ENCODE measurements at places on chromosomes 1 and 21.

DNA sequence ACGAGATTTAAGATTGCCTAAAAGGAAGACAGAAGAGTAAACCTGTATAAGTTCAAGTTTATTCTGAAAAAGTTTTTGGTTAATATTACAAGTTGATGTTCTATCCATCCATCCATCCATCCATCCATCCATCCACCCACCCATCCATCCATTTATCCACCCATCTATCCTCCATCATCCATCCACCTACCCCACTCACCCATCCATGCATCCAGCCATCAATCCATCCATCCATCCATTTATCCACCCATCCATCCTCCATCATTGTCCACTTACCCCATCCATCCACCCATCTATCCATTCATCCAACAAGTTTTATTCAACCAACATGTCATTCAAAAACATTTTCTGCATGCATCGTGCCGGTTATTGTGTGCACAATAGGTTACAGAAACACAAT, 89.3 kb downstream of the ZBTB18 start:
- no peak for DNase-seq

DNA sequence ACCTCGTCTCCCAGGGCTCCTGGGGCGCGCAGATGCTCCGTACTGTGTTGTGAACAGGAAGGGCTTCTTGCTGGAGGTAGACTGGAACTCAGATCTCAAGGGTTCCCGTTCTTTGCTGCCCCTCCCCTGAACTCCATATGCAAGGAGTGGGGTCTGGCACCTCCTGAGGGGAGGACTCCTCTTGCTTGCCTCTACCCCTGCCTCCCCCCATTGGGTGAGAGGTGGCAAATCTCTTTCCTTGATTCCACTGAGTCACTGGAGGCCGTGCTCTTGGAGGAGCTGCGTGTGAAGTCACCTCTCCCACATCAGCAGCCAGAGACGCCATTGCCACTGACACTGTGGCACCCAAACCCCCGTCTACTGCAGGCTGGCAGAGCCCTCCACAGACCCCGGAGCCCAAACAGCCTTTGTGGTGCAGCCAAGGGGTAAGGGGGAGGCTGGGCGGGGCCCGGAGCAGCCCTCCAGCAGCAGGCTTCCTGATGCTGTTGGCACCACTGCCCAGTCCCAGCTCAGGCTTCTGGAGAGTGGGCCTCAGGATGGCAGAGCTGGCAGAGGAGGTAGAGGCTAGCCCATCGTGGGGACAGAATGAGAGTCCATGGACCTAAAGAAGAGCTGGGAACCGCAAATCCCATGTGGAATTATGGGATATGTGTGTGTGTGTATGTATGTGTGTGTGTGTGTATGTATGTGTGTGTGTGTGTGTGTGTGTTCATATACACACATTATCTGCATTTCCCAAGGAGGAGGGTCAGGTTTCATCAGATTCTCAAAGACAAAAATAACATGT, 104.9 kb upstream of the RUNX3 start:
- no peak for DNase-seq

- no peak for DNase-seq
Observed at GRCh38 chr1:161987872-161988271, 35.8 kb downstream of the OLFML2B start.

DNA sequence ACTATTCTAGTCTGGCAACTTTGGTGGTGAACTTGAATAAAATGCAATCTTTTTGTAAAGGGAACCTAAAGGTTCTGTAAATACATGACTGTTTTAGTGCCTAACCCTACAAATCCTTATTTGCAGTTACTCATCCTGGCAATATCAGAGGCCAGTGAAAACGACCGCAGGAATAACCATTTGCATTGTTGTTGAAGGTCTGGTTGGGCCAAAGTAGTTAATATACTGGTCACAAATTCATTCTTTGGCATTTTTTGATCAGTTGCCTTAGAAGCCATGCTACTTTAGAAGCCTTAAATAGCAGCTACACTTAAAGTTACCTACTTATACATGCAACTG, 93.7 kb downstream of the AHCTF1 start:
- DNase-seq: no peak

GRCh38 chr1:203743091-203743571, 21.9 kb upstream of the LAX1 start:
- no peak for DNase-seq
